NCI-H1417 treated with DMSO at 0.1 percent for 48 hours (cell line): ENCODE measurements at places on chromosomes 1 and 21.

GRCh38 chr21:15298306-15298705 is 233.5 kb upstream of the NRIP1 start:
- no peak for DNase-seq

DNA sequence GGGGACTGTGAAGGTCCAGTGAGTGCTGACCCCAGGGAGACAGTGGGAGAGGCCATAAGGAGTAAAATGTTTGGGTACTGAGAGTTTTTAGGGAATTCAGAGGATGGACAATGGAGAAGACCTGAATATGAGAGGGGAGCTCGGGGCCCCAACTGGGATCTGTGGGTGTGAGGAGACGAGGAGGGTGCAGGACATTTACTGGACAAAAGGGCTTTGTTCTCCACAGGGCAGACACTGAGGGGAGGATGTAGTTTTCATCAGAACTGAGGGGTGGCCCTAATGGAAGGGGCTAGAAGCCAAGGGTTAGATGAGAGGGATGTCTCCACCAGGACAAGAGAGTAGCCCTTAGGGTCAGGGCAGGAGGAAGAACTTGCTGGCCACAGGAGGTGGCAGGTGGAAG is 30.0 kb downstream of the TMCC2 start:
- DNase-seq: no peak

DNA sequence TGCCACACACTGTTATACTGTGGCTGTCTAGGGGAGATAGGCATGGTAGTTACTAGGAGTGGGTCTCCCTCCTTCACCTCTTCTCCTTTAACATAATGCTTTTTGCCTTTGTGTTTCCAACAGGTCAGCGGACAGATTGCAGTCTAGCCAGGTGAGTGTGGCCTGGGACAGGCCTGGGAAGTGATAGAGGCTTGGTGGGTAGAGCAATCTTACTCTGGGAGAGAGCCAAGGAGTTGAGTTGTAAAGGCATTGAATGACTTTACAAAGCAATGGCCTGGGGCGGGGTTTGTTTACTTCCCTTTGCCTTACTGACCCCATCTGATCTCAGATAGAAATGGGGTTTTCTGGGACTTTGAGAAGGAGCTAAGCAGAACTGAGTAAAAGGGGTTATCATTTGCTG is 51.0 kb upstream of the IKBKE start:
- no peak for DNase-seq

- DNase-seq: no peak
These were observed 10.4 kb downstream of the PTGFR start for GRCh38 chr1:78501203-78501602.

DNA sequence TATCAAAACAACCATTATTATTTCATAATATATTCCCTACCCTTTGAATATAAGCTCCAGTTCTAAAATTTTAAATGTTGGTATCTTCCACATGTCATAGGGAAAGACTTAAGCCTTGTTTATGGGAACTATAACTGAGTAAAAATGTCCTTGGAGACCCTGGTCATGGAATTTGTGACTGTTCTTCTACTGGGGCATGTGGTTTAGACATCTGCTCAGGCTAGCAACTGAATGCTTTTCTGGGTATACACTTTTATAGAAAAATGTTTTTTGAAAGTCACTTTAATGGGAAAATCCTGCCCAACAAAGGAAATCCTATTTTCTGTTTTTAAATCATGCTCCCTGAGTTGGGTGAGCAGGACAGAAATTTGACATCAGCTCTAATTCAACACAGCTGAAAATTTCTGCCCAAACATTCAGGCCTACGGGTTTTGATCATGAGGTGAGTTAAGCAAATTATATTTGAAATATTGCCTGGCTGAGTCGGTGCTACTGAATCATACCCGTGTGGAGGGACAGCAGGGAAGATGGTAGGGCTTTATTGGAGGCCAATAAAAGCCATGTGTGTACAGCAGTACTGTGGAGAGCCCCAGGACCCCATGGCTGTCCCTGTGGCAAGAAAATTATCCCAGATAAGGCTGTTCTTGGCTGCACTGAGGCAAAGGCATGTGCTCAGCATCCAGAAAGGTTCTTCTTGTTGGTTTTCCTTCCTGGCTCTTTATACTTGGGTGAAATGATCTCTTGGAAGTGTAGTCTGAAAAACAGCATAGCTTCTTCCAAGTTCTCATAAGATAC is 391.8 kb downstream of the DISC1 start:
- DNase-seq: no peak
